Panc1 (cell line): ENCODE measurements at places on chromosomes 16 and 17. TPM values are rescaled to one million over a fixed set of nuclear protein-coding genes. Genes with fewer than 3 reads are reported as not detected.

DNA sequence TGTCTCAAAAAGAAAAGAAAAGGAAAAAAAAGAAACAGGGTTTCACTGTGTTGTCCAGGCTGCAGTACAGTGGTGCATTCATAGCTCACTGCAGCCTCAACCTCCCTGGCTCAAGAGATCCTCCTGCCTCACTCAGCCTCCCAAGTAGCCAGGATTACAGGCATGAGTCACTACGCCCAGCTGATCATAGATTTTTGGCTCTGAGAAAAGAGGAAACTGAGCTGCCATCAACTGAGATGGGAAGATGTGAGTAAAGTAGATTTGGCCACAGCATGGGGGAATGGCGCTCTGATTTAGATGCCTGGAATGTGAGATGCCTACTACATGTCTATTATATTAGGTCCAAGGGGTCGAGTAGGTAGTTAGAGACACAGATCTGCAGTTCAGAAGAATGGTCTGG, 5.9 kb upstream of the NAGS start:
- DNase-seq: no peak

- DNase-seq: no peak
Measured at GRCh38 chr16:30032083-30032819, 1.2 kb upstream of the TLCD3B start.

GRCh38 chr16:75621170-75621477, 2.0 kb downstream of the ADAT1 start:
- DNase-seq: no peak

DNA sequence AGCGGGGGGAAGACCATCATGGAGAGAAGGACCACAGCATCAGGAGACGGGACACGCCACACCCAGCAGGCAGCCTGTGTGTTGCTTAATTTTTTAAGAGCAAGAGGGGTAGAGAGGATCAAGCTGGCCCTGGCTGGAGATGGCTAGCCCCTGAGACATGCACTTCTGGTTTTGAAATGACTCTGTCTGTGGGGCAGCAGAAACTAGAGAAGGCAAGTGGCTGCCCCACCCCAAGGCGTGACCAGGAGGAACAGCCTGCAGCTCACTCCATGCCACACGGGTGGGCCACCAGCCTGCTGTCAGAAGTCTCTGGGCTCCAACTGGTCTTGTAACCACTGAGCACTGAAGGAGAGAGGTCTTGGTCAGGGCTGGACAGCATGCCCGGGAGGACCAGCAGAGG, 75.5 kb downstream of the SOCS1 start:
- DNase-seq: no peak

DNA sequence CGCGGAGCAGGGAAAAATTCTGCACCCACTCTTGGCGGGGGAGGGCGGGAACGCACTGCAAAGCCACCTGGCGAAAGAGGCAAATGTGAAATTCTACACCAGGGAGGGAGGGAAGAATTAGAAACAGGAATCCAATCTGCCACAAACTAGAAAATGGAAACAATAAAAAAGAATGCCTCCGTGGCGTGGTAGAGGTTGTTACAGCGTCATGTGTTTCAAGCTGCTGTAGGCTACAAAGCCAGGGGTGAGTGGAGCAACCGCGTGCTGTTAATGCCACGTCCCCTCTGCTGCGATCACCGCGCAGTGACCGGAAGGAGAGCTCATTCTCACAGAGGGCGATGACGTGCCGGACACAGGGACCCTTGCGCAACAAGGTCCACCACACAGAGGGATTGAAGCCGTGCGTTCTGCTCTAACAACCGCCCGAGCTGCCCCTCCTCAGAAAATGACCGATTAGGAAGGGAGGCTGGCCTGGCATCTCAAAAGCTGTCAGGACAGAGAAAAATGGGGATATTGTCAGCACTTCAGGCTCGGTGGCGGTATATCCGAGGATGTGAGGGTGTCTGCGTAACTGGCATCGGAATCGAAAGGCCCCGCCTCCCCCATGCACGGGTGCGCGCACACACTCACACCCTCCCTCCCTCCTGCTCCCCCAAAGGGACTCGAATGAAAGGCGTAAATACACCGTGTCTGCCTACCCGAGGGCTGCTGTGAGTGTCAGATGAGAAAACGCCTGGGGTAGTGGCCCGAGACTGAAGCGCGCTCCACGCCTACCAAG, 70.8 kb upstream of the TNRC6C start:
- no peak for DNase-seq

The YPEL2 gene
- 1.1 TPM for total RNA-seq
